Fibroblast of skin of back (primary cell): ENCODE measurements at places on chromosomes 11 and 22.

DNA sequence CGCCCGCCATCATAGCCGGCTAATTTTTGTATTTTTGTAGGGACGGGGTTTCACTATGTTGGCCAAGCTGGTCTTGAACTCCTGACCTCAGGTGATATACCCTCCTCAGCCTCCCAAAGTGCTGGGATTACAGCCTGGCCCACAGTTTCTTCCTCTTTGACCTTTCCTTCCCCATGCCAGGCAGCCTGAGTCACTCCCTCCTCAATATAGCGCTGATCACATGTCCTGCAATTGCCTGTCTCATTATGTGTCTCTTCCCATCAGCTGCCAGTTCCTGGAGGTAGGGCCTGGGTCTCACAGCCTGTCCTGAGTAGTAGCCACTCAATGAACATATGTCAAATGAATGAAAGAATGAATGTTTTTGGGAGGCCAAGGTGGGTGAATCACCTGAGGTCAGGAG, 43.0 kb upstream of the CCDC134 start:
- no peak for DNase-seq

DNA sequence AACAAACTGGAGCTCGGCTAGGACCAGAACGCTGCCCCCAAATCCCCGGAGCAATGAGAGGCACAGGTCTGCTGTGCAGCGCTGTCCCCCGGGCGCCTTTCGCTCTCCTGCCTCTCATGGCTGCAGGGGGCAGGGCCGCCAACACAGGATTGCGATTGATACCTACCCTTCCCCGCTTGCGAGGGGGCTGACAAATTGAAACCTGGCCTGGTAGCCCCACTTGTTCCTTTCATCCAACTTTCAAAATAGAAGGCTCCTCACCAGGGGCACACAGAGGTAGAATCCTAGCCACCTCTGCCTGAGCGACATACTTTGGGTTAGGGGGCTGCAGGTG, 642 bp upstream of the CASTOR1 start:
- no peak for DNase-seq

- DNase-seq: no peak
Observed at GRCh38 chr22:36206255-36206654, 4.6 kb upstream of the APOL4 start.

DNA sequence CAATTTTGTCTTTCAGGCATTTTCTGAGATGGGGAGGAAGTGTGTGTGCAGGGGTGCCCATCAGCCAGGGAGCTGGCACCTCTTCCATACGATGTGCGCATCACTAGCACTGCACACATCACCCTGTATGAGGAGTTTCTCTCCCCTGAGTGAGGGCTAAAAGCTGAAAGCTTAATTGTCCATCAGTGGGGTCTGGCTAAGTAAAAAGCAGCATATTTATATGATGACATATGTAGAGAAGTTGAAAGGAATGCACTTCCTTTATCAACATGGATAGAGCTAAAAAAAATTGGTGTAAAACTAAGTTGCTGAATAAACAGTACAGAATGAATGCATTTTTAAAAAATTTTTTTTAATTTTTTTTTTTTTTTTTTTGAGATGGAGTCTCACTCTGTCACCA, 4.0 kb downstream of the VSTM5 start:
- peak; percentile 80 for DNase-seq

GRCh38 chr22:37231406-37232139, 12.5 kb downstream of the RAC2 start:
- DNase-seq: no peak
